ENCODE measurements at places on chromosomes 12 and 14.
A peak's percentile ranks its signal among the peaks of the same experiment; 100 is the strongest.

- DNase-seq: no peak
Measured at GRCh38 chr14:36271222-36271621, 49.2 kb downstream of the MBIP start.

GRCh38 chr12:5200278-5201087, 156.8 kb downstream of the KCNA5 start:
- no peak for DNase-seq

- DNase-seq: no peak
Measured at GRCh38 chr12:87304406-87304805, 724.8 kb downstream of the C12orf50 start.

GRCh38 chr12:115320967-115321366, 637.0 kb upstream of the TBX3 start:
- DNase-seq: no peak

- no peak for DNase-seq
Measured at GRCh38 chr12:6316921-6317692, 6.6 kb downstream of the PLEKHG6 start.

- DNase-seq: no peak
Measured at GRCh38 chr12:2083008-2083407, 30.2 kb downstream of the CACNA1C start.

DNA sequence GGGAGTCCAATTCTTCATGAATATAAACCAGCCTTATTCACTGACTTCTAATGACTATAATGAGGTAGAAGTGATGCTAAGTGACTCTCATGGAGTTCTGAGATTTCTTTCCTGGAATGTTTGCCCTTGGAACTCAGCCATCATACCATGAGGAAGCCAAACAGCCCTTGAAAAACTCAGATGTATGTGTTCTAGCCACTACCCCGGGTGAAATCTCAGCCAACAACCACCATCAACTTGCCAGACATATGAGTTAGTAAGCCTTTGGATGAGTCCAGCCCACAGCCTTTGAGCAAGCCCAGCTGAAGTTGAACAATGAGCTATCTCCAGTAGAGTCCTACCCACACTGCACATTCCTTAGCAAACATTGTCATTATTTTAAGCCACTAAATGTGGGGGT, 149.5 kb downstream of the SLC6A15 start:
- DNase-seq: no peak

DNA sequence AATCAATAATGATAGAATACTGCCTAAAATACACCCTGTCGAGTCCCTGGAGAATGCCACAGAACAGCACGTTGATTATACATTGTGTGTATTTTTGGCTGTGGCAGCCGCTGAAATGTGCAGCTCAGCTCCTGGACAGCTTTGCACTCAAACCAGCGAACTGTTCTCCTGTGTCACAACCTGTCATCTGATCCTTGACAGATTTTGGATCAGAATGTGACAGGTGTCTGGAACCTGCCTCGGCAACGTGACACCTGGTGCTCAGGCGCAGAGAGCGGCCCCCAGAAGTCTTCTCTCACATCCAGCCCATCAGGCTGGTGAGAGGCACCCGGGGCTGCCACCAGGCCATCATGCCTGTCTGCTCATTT, 19.3 kb downstream of the MVK start:
- DNase-seq: no peak

GRCh38 chr14:96108061-96108795, 69.1 kb downstream of the C14orf132 start:
- no peak for DNase-seq

DNA sequence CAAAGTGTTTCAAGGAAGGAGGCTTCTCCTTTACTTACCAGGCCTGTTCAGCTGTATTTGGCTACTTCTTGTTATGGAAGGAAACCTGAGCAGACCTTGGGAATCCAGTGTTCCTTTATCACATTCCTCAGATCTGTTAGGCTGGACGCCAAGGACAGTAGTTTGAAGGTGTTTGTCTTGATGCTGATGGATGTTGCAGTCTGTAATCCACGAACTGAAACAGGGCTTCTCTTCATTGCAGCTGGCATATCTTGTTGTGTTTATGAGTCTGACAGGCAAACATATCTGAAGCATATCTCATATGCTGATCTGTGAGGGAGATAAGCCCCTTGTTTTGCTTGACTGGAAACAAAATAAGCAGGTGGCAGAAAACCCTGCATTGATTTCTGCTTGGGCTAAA, 904.3 kb downstream of the NRXN3 start:
- DNase-seq: no peak

DNA sequence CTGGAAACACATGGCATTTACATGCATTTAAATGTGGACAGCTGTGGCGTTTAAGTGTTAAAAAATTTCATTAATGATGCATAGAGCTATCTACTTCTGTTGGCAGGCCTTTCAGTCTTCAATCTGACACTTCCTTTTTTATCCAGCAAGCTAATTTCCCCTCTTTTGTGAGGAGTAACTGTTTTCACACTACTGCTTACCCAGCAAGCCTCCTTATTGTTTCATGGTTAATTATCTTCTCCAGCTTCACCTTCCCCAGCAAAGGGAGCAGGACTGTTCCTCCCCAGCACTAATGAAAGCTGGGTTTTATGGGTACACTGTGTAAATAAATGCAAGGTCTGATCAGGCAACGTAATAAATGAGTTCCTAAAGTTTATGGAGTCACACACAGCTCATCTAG, 129.4 kb upstream of the NPAS3 start:
- no peak for DNase-seq

DNA sequence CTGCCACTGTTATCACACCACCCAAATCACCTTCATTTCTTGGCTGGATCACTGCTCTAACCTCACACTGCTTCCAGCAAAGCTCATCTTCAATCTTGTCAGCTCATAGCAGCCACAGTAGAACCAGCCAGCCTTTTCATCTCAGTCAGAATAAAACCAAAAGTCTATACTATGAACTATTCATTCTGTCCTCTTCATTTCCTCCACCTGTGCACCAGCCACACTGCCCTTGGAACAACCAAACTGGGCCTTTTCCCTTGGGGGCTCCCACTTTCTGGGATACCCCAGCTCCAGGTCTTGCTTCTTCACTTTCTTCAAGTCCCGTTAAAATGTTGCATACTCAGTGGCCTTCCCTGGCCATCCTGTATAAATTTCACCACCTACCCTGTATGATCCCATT, 234.4 kb upstream of the DAAM1 start:
- no peak for DNase-seq

DNA sequence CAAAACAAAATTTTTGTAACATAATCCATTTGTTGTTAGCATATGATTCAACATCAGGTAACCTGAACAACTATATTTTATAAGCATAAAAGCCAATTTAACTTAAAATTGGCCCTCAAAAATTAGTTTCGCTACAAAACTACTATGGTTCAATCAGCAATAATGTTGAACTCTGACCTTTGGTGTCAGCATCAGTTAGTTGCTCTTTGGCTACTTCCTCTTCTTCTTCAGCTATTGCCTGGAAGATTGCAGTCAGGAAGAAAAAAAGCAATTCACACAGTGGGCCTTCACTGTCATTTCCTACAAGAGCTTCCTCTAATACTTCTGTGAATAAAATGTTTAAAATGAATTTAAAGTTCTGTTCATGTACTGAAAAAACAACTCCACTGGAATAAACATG, 78.2 kb upstream of the CFL2 start:
- DNase-seq: no peak

GRCh38 chr12:123269896-123270213, 1.8 kb downstream of the CDK2AP1 start:
- DNase-seq: no peak

DNA sequence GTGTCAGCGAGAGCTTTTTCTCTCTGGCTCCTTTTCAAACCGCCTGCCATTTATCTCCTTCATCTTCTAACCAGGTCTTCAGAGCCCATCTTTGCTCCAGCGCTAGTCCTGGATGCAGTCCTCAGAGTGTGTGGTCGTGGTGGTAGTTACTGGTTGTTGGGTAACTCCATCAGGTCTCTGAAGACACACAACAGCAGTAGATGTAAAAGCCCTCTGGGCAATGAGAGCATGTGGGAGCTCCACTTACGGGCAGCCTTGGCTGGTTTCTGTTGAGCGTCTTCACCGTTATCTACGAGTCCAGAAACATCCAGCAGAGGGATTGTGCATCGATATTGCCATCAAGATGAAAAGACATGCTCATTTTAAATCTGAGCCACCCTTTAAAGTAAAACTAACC, 61.2 kb downstream of the FBXL14 start:
- no peak for DNase-seq

GRCh38 chr12:115598871-115599811, 678.4 kb downstream of the MED13L start:
- no peak for DNase-seq

DNA sequence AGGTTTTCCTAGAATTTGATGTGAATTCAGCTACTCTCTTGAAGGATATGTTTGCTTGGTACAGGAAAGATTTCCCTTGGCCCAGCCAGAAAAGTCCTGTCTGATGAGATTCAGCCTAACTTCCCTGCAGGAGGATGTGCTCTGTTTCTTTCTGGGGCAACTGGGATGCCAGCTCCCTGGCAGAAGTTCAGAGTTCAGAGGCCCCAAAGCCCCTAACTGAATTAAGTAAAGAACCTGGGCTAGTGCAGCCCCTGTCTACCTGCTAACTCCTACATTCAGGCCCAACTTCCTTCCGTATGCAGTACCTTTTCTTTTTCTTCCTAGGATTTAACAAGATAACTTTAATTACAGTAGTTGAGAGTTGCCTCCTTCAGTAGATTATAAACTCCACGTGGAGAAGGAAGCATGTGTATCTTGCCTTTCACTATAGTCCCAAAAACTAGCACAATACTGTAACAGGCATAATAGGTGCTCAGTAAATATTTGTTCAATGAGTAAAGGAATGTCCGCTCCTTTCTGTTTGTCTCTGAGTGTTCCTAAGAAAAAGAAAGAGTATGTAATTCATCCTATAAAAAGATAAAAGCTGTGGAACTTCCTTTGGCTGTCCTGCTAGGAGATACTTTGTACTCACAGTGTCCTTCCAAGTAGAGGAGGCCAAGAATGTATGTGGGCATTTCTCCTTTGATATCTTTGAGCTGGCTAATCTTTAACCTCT, 141.0 kb downstream of the SLC8A3 start:
- DNase-seq: no peak

- DNase-seq: no peak
Measured at GRCh38 chr12:75457191-75457590, 23.4 kb upstream of the GLIPR1 start.

DNA sequence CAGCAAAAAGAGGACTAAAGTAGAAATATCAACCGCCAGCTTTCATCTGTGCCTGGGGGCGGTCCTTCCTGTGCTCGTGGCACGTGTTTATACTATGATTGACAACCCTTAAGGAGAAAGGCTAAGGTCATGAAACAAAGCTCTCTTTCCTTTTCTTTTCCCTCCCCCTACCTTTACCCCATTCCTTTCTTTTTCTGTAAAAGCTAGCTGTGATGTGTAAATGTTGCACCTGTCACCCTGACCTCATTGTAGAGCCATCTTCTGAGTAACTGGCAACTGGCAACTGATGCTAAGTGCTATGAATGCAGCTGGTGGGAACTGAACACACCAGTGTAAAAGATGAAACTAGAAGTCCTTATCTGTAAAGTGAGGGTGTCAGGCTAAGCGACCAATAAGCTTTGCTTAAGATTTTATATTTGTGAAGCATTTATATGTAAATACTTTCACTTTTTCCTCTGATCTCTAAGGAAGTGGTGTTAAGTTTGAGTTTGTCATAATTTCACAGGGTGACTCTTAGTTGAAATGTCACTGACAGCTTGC, 102.8 kb upstream of the BCAT1 start:
- peak; percentile 90 for DNase-seq

DNA sequence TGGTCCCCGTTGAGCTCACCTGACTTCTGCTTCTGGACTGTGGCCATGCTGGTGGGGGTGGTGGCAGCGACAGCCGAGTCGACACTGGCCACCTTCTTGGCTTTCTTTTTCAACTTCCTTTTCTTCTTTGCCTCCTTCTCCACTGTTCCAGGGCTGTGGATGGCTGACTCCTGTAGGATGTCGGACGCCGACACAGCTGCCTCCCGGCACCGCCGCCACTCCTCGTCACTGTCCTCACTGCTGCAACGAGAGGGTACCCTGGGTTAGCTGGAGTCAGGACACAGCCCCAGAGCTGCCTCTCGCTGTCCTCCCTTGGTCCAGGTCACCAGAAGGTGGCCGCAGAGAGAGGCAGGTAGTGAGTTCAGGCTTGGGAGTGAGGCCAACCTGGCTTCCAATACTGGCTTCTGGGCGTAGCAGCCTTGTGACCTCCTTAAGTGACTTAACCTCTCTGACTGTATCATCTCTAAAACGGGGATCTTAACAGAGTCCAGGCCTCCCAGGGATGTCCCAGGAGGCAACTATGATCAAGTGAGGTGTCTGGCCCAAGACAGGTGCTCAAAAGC, 12.0 kb downstream of the C12orf43 start:
- DNase-seq: no peak

- no peak for DNase-seq
Measured at GRCh38 chr12:125092108-125092871, 27.1 kb downstream of the AACS start.

DNA sequence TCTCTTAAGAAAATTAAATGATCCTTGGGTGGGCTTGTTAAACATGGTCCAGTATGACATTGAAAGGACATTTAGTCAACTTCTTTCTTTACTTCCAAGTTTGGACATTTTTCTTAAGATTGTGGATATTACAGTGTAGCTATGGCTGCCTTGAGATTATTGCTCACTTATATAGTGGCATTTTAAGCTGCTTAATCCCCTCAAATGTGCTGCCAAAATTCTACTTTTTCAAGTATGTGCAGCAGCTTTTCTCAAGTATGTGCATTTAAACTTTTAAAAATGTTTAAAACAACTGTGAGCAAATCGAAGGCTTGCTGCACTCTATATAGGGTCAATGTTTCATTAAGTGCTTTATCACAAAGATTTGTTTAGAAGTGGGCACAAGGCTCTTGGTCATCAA, 7.4 kb downstream of the TXNRD1 start:
- DNase-seq: no peak

DNA sequence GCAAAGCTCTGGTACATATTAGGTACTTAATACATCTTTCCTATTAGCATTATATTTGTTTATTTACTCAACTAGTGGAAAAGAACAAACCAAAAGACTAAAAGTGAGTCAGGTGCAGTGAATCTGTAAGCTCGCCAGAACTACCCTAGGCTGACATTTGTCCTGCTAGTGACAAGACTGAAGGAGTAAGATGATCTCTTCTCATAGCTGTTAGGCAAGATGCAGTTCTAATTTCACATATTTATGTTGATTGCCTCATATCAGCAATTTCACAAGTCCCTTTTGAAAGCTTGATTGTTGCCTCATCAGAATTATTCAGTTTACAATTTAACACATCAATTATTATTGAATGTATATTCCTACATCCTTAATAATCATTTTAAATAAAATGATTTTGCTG, 293.0 kb upstream of the NAV3 start:
- no peak for DNase-seq

Data from bone marrow (tissue), 2 donors.